ENCODE measurements at places on chromosomes 2 and 18.
A peak's percentile ranks its signal among the peaks of the same experiment; 100 is the strongest.

GRCh38 chr2:174074831-174075230 is 109.7 kb upstream of the SP3 start:
- DNase-seq = peak; percentile 7

DNA sequence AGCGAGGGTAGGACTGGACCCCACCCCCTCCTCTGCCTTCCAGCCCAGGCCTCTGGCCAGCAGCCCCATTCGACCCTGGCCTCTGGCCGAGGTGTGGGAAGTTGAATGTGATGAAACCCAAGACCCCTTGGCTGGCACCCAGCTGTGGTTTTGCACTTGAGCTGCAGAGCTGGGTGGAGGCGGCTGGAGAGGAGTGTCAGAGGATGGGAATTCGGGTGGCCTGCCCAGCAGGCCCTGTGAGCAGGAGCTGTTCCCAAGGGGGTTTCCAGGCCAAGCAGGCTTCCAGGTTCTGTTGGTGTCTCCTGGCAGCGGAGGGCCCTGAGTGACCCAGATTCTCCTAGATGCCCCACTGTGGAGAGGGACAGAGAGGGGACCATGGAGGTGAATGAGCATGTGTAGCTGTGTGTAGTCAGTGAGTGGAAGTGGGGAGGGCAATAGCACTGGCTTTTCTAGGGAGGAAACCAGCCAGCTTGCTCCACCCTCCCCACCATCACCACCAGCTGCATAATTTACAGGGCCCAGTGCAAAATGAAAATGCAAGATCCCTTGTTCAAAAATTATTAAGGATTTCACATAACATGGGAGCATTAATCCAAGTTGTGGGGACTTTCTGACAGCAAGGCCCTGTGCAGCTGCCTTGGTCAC is 172.2 kb upstream of the HAAO start:
- DNase-seq = no peak

GRCh38 chr18:58792086-58792485 is 72.6 kb upstream of the ZNF532 start:
- DNase-seq = no peak

GRCh38 chr2:220123751-220124150 is 496.3 kb downstream of the SLC4A3 start:
- DNase-seq = no peak

GRCh38 chr2:23114299-23114698 is 270.7 kb upstream of the KLHL29 start:
- DNase-seq = no peak

GRCh38 chr2:23291239-23291638 is 93.7 kb upstream of the KLHL29 start:
- DNase-seq = no peak

DNA sequence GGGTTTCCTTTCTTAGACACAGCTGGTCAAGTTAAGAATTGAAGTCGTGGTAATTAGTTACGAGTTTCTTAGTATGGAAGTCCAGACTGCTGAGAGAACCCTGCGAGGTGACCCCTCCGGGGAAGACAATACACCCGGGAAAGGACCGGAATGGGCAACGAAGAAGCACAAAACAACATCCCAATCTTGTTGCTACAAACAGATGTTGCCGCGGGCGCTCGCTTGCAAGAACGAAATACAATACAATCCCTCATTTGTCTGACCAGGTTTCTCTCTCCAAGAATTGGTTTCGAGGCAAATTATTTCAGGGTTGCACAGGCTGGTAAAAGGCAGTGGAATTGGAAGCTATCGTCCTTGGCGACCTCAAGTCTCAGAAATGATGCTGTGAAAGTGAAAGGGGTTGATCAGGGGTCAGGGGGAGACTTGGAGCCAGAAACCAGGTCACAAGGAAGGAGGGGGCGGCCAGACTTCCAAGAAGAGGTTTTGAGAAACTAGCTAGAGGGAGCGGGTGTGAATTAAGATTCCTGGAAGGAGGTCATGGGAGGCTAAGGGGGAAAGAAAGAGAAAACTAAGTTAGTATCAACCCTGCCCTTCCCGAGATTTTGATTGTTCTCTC is 401.9 kb downstream of the HRH4 start:
- DNase-seq = no peak

DNA sequence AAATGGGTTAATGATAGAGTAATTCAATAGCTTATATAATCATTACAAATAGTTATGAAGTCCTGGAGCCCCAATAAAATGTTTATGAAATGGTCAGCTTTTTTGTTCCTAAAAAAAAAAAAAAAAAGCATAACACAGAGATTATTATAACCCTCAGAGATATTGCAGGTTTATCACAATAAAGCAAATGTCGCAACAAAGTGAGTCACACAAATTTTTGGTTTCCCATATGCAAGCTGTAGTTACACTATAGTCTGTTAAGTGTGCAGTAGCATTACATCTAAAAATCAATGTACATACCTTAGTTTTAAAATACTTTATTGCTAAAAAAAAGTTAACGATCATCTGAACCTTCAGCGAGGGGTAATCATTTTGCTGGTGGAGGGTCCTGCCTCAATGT is 20.0 kb downstream of the WDFY1 start:
- no peak for DNase-seq

DNA sequence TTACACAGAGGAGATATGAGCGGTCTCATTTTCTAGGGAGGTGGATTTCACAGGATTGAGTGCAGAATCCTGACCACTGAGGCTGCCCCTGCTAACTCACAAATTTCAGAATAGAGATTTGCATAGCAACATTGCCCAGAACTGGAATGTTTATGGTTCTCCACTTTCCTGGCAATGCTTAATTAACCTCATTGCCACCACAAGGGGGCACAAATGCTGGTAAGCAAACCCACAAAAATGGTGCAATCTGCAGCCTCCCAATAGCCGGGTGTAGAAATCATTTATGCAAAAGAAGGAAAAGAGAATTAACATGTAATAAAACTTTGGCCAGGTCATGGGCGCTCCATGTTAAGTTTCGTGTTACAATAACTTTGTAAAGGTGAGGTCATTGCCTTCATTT is 112.4 kb downstream of the CYRIA start:
- DNase-seq = peak; percentile 18

DNA sequence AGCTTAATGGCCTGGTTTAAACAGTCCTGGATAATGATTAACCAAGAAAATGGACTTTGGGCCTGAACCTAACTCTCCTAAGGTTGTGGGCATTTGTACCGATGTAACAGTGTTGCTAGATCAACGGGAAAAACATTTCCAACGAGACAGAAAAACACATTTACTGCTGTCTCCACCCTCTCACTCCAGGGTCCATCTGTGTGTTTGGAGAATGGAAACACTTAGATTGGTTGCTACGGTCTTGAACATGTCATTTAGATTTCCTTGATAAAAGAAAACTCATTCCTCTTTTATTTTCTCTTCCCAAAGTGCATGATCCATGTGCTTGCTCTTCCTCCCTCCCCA is 88.0 kb downstream of the SOCS6 start:
- no peak for DNase-seq
